ENCODE measurements at places on chromosomes 16 and 17.

GRCh38 chr17:48023400-48024148, 14.0 kb downstream of the COPZ2 start:
- DNase-seq: peak; percentile 68

DNA sequence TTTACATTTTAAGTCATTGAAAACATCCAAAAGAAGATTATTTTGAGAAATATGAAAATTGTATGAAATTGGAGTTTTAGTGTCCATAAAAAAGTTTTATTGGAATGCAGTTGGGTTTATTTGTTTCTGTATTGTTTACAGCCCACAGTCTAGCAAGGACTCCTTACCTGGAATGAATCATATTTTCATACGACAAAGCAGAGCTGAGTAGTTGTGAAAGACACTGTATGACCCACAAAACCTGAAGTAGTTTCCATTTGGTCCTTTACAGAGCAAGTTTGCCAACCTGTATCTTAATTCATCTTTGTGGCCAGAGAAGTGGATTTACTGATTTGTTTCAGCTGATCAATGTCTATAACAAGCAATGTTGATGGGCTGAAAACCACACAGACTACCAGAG, 10.3 kb downstream of the CCL18 start:
- DNase-seq: no peak

DNA sequence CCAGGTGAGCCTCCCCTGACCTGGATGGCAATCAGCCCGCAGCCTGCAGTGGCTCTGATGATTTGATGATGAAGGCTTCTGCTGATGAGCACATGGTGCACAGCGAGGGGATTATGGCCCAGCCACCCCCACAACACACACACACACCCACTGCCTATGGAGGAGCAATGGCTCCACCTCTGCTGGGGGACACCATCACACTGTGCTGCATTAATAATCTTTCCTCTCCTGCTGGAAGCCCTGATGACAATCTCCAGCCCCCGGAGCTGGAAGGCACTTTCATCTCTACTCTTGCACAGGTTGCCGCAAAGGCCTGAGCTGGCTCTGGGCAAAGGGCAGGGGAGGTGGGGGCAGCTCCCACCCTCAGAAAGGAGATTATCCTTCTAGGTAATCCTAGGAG, 79.9 kb downstream of the PLXDC1 start:
- no peak for DNase-seq

DNA sequence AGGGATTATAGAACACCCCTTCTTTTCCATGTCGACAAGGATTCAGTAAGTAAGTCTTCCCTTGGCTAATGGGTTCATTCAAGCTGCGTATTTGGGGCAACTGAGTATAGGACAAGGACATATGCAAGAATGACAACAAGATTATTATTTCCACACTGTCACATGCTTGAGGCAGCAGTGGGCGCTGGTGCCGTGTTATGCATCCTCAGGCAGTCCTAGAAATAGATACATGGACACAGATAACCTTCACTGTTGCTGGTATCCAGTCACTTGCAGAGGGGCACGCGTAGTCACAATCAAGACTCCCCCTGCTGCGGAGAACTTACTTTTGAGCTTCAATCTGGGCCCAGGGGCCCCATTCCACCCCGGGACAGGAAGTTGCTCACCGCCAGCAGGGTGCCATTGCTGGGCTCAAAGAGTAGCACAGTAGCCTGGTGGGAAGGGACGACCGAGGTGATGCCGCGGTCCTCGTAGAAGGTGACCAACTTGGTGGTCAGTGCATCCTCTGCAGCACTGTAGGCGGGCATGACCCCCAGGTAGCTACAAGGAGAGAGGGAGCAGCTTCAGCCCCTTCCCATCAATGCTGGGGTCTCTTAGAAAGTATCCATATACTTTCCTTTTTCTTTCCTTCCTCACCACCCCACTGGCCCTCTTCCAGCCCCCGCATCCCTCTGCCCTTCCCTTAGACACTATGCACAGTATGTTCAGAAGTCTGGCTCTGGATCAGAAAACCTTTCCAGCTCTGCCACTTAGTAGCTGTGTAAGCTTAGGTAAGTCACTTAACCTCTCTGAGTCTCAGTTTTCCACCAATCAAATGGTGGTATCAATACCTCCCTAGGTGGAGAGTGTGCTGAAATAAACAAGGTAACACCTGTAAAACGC, 804 bp downstream of the CRYM start:
- no peak for DNase-seq

GRCh38 chr17:9968881-9969280, 63.8 kb upstream of the RCVRN start:
- DNase-seq: no peak

DNA sequence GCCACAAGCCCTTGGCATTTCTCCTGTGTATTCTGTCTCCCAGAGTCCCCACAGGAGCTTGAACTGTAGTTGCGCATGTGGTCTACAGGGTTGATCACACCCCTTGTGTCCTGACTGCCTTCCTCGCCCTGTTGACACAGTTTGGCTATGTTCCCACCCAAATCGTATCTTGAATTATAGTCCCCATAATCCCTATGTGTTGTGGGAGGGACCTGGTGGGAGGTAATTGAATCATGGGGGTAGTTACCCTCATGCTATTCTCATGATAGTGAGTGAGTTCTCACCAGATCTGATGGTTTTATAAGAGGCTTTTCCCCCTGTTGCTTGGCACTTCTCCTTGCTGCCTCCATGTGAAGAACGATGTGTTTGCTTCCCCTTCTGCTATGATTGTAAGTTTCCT, 21.2 kb downstream of the ADAD2 start:
- DNase-seq: no peak

DNA sequence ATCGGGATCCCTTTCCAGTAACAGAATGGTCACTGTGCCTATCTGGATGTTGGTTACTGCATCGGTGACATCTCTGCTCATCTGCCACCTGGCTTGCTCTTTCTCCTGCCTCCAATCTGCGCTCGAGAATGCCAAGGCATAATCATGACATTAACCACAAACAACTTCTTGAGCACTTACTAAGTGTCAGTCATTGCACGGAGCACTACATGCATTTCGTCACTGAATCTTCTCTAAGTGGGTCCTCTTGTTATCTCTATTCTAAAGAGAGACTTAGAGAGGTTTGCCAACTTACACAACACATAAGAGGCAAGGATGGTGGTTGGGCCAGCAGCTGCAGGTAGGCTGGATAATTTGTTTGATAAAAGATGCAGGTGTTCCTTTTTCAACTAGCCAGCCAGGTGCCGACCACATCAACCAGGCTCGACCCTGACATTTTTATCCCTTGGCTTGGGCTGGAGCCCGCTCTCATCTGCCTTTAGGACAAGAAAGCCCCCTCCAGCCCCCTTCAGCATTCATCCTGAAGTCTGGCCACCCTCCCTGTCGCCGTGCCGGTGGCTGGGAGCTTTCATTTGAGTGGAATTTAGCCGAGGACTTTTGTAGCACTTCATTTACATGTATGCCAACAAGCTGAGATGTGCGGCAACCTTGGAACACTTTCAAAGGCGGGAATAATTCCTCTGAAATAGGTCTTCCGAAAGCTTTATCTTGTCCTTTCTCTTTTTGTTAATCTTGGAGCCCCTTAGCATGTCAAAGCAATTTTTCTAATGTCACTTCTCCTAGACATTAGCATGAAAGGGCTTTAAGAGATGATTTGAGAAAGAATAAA, 89.3 kb upstream of the NKD1 start:
- no peak for DNase-seq

GRCh38 chr16:75320435-75320834, 69.0 kb upstream of the BCAR1 start:
- peak; percentile 12 for DNase-seq

DNA sequence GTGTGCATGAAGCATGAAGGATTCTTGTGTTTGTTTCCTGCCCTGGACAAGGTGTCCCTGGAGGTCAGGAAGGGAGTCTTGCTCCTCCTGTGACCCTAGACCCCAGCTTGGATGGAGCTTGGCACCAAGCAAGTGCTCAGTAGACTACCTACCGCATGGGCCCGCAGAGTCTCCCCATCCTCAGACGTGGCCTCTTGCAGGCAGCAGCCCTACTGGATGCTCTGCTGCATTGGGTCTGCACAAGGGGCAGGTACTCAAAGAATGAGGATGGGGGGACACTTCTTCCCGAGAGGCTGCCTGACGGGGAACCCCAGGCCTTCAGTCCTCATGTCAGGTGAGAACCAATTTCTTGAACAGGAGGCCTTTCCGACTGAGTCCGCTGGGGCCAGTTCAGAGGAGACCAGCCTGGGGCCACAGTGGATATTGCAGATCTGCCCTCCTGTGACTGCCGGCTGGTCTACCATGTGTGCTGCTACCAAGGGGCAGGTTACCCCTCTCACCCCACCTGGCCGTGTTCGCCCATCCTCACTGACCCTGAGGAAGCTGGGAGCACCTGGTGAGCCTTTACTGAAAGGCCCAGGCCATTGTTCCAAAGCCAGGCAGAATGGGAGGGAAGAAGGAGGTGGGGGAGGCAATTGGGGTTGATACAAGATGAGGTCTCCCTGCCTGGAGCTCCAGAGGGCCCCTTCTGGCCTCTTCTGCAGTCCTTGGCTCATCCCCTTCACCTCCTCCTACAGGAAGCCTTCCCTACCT, 206.3 kb downstream of the RAB11FIP4 start:
- DNase-seq: no peak

DNA sequence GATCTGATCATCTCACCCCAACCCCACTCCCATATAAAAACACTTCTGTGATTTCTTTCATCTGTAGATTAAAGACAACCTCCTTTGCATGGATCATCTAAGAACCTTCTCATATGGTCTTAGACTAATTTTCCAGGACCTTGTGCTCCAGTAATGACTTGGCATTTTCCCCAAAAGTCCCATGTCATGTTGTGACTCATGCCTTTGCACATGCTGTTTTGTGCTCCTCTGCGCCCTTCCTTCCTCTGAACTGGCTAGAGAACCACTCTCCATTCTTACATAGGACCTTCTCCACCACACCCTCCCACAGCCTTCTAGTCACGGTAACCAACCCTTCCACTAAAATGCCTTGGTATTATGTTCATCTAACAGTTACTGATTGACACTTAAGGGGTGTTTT, 99.5 kb upstream of the AXIN2 start:
- DNase-seq: peak; percentile 47

GRCh38 chr17:42514867-42515266, 21.2 kb upstream of the NAGLU start:
- DNase-seq: no peak

DNA sequence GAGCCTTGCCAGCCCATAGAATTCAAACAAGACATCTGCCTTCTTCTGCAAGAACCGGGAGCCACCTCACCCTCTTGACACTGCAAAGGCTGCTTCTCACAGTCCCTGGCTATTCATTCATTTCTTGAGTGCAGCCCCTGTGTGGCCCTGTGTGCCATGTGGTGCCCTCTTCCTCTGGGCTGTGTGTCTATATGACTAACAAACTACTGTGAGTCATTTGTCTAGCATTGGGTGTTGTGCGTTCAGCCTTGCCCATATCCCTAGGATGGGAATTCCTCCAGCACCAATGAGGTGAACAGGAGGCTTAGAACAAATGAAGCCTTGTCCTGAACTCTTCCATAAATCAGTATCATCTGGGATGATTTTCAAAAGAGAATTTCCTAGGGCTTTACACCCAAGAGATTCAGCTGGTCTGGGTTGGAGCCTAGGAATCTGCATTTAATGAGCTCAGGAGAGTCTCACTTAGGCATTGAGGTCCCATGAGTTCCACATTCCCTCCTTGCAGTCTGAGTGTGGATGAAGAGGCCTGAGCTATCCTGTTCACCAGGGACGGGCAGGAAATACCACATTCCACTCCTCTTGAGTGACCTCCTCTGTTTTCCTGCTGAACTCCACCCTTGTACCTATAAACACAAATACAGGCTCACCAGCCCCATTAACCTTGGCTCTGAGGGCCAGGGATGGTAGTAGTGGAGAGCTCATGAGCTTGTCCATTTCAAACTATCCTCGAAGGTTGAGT, 308.7 kb upstream of the N4BP1 start:
- peak; percentile 14 for DNase-seq

DNA sequence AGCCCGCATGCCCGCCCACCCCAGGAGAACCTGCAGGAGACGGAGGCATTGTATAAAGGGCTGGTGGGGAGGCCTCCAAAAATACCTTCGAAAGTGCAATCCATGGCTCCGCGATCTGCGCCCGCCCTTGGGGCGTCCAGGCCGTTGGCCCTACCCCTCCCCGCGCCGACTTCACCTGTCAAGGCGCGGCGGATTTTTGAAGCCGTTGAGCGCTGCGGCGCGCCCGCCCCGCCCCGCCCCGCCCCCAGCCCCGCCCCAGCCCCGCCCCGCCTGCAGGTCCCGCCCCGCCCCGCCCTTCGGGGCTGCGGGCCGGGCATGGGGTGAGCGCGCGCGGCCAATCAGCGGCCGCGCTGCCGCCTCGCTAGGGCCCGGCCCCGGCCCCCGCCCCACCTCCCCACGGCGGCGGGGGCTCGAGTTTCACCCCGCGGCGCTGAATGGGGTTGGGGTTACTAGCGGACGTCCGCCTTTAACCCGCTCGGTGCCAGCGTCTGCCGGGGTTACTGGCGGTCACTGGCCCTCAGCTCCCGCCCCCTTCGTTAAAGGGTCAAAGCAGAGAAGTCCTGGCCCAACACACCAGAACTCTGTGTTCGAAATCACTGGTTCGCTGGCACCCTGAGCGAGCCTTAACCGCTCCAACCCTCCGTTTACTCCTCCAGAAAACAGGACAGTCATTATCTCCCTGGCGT, 13.2 kb downstream of the SREBF1 start:
- DNase-seq: peak; percentile 87

- DNase-seq: peak; percentile 29
Observed at GRCh38 chr17:56317351-56318208, 164.3 kb downstream of the ANKFN1 start.

- no peak for DNase-seq
Observed at GRCh38 chr17:4463818-4464476, 30.2 kb downstream of the SPNS3 start.

DNA sequence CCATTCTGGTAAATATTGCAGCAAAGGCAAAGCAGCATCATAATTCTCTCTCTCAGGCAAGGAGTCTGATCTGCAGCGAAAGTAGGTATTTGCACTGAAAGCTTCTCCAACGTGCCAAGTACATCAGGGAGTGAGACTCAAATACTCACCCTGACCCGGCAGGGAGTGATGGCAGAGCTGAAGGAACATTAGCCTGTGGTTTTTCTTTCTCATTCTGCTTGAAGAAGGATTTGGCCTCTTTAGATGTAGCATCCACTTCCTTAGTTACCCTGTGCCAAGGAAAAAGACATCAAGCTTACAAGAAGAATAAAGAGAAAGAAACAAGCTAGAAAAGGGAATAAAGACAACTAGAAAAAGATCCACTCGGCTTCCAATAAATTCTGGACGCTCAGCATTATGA, 38.4 kb downstream of the CFDP1 start:
- DNase-seq: no peak

GRCh38 chr17:56810891-56811775, 22.6 kb downstream of the C17orf67 start:
- no peak for DNase-seq

GRCh38 chr17:7851438-7852261, 3.2 kb upstream of the TMEM88 start:
- DNase-seq: peak; percentile 55

GRCh38 chr17:17822189-17822588, 14.6 kb downstream of the SREBF1 start:
- peak; percentile 89 for DNase-seq
